ENCODE measurements at places on chromosomes 1 and 21.

DNA sequence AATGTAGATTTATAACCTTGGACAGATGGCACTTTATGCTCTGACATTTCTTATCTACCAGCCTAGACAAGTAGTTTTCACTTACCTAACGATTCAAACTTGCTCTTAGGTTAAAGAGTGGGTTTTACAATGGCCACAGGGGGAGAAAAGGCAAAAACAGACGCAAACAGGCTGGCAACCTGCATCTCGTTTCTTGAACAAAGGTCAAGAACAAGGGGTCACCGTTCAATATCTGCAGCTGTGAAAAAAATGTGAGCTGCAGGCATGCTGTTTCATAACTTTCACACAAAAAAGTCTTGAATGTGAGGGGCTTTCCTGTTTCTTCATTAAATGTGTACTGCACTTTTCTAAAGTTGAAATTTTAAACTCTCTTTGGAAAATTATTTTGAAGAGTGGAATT is 49.4 kb downstream of the SYDE2 start:
- peaks cover 16% of the 10 kb centered on the region for H3K4me1 ChIP-seq
- H3K4me3 ChIP-seq: no peak overlapping the region
- H3K27ac ChIP-seq: no peak overlapping the region

DNA sequence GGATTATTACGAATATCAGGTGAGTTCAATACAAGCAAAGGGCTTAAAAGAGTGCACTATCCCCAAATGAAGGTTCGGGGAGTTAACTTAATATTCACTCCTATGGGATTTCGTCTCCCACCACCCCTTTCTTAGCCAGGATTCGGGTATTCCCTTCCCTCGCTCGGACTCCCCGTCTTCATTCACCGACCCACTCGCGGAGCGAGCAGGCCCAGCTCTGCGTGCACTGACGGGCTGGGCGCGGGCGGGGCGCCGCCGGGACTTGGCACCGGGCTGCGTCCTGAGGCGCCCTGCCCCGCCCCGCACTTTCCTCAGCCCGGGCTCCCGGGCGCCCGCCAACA is 7.7 kb upstream of the MPZL1 start:
- no peak for DNase-seq
- H3K4me1 ChIP-seq: no peaks in the 10 kb centered on the region
- peak overlapping the region; percentile 67 for H3K4me3 ChIP-seq

GRCh38 chr1:156676114-156676819 is 940 bp downstream of the NES start:
- no peaks in the 10 kb centered on the region for H3K36me3 ChIP-seq
- H3K4me1 ChIP-seq: peaks cover 13% of the 10 kb centered on the region
- H3K4me3 ChIP-seq: peak overlapping the region; percentile 40

- no peak overlapping the region for H3K4me3 ChIP-seq
- peaks cover 18% of the 10 kb centered on the region for H3K36me3 ChIP-seq
- DNase-seq: peak; percentile 54
- H3K27ac ChIP-seq: no peak overlapping the region
Measured at GRCh38 chr1:37890378-37891014, 31.1 kb upstream of the MTF1 start.

- H3K27me3 ChIP-seq: no peaks in the 10 kb centered on the region
- no peak overlapping the region for H3K4me3 ChIP-seq
- H3K27ac ChIP-seq: no peak overlapping the region
Measured at GRCh38 chr1:90781534-90781933, 64.4 kb upstream of the BARHL2 start.

DNA sequence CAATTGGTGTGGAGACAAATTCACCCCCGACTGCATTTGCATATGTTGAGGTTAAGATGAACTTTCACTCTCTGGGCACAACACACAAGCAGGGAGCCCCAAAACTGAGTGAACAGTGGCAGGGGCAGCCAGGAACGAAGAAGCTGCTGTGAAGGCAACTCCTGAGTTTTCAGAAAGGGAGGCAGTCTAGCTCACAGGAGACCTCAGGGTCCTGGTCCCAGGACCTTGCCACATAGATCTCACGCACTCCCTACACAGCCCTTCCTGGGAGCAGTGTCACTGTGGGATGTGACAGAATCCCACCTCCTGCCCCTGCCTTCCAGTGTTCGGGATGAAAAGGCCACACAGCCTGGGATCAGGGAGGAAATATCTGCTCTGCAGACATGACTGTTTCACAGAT is 60.9 kb downstream of the KCND3 start:
- H3K27ac ChIP-seq: no peak overlapping the region
- H3K4me1 ChIP-seq: no peaks in the 10 kb centered on the region
- H3K27me3 ChIP-seq: peaks cover 26% of the 10 kb centered on the region
- H3K4me3 ChIP-seq: no peak overlapping the region
- H3K36me3 ChIP-seq: no peaks in the 10 kb centered on the region

- H3K27me3 ChIP-seq: no peaks in the 10 kb centered on the region
- no peaks in the 10 kb centered on the region for H3K36me3 ChIP-seq
Measured at GRCh38 chr1:91621907-91622306, 121.3 kb downstream of the CDC7 start.

DNA sequence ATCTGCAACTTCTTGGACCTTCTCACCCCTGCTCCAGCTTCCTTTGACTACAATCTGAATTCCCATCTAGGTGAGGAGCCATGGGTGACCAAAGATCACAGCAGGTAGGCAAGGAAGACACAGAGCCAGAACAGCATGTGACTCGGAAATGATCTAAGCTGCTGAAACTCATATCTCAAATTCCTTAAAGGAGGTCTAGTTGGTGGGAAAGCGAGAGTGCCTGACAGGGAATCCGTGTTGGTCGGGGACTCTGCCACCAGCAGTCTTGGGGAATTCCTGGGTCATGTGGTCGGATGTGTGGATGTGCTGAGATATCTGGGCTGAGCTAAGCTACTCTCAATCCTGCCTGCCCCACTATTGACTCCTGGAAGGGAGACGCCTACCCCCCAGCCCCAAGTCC is 3.2 kb upstream of the NUAK2 start:
- H3K27ac ChIP-seq: no peak overlapping the region
- H3K27me3 ChIP-seq: peaks cover 9% of the 10 kb centered on the region
- no peak overlapping the region for H3K4me3 ChIP-seq

All from A673 (cell line).